ENCODE measurements at places on chromosomes 1 and 21. TPM values are rescaled to one million over a fixed set of nuclear protein-coding genes. Genes with fewer than 3 reads are reported as not detected.

The PAX7 gene
- not detected for total RNA-seq

The FBLIM1 gene
- total RNA-seq, result 34.5 TPM

The HLX gene
- total RNA-seq, result 37.2 TPM

The MAP3K7CL gene
- total RNA-seq, result 3.9 TPM

The DRAM2 gene
- total RNA-seq, result 61.0 TPM

The ZC3H11A gene
- total RNA-seq, result 59.3 TPM

The MSH4 gene
- total RNA-seq, result not detected

The GATAD2B gene
- total RNA-seq, result 37.4 TPM

The MTARC1 gene
- 539 TPM for total RNA-seq

The RNU1-2 gene
- 6,165 TPM for total RNA-seq

The SEMA6C gene
- total RNA-seq, result 4.8 TPM

The EIF4G3 gene
- 71.7 TPM for total RNA-seq

The KRTAP21-2 gene
- total RNA-seq, result not detected

The PROX1 gene
- total RNA-seq, result 4.1 TPM

The CDA gene
- total RNA-seq, result 6.4 TPM

The DOCK7 gene
- total RNA-seq, result 47.1 TPM

The SLC1A7 gene
- total RNA-seq, result 0.42 TPM

The IKBKE gene
- 9.9 TPM for total RNA-seq

The VHLL gene
- not detected for total RNA-seq

The EDARADD gene
- 0.35 TPM for total RNA-seq

The FAAH gene
- total RNA-seq, result 16.4 TPM

The FAM72D gene
- not detected for total RNA-seq

The ICOSLG gene
- 6.0 TPM for total RNA-seq

The CNIH4 gene
- total RNA-seq, result 49.4 TPM

The PLA2G2F gene
- not detected for total RNA-seq

The VASH2 gene
- total RNA-seq, result 3.0 TPM

The CHML gene
- total RNA-seq, result 8.0 TPM

The DNAJB4 gene
- total RNA-seq, result 25.2 TPM

The RABGAP1L gene
- 38.0 TPM for total RNA-seq

The SLC45A3 gene
- total RNA-seq, result 2.0 TPM

The S100A10 gene
- total RNA-seq, result 650 TPM

The FMO1 gene
- 0.58 TPM for total RNA-seq

The ARHGAP29 gene
- total RNA-seq, result 56.3 TPM

The ADAMTS1 gene
- 480 TPM for total RNA-seq

The ATP6V1G3 gene
- not detected for total RNA-seq

The BRDT gene
- not detected for total RNA-seq

The SDC3 gene
- total RNA-seq, result 53.4 TPM
